CD4-positive, alpha-beta T cell treated with Interleukin-17A for 1 hour (primary cell): ENCODE measurements at places on chromosomes 5 and 9.

GRCh38 chr5:154713615-154714125 lies 41.5 kb upstream of the LARP1 start:
- DNase-seq: no peak

- DNase-seq: no peak
Observed at GRCh38 chr9:5712651-5713390, 83.9 kb downstream of the RIC1 start.

- DNase-seq: no peak
Observed at GRCh38 chr9:108983885-108984284, 29.4 kb downstream of the CTNNAL1 start.

DNA sequence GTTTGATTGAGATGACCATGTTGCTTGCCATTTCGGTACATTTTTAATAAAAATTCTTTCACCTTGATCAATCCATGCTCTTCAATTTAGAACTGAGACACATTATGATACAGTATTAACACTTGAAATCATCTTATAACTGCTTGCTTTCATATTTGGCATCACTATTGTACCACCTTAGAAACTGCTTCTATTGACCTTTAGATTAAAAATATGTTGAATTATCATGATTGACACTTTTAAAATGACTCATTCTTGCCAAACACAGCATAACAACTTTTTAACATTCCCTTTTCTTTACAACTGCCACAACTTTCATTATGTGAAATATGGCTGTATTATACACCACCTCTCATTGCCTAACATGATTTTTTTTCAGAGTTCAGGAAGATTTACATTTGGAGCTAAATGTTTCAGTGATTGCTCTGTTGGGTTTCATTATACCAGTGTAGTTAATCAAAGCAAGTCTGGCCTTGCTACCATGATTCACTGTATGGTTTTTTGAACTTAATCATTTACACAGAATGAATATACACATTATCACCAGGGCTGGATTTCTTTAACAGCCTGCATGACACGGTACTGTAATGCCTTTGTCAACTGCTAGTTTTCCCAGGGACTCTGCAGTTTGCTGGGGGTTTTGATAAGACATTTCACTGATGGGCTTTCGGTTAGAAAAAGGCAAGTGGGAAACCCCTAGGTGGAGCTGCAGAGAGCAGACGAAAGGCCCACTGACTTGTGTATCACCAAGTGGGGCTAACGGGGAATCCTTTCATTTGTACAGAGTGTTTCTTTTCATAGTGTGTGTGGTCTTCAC lies 93.6 kb upstream of the TLE4 start:
- DNase-seq: peak; percentile 34

DNA sequence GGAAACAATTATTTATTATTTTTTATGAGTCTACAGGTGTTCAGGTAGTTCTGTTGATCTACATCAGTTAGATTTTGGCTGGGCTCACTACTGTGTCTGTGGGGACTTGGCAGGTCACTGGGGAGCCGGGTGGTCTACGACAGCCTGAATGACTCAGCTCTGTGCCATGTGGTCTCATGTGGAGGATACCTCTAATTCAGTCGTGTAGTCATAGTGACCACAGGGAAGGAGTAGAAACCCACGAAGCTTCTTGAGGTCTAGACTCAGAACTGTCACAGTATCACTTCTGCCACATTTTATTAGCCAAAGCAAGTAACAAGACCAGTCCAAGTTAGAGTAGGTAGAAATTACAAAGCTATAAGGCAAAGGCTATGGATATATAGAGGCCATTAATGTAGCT lies 64.7 kb upstream of the GRAMD2B start:
- DNase-seq: no peak
